ENCODE measurements at places on chromosomes 3 and 15.

DNA sequence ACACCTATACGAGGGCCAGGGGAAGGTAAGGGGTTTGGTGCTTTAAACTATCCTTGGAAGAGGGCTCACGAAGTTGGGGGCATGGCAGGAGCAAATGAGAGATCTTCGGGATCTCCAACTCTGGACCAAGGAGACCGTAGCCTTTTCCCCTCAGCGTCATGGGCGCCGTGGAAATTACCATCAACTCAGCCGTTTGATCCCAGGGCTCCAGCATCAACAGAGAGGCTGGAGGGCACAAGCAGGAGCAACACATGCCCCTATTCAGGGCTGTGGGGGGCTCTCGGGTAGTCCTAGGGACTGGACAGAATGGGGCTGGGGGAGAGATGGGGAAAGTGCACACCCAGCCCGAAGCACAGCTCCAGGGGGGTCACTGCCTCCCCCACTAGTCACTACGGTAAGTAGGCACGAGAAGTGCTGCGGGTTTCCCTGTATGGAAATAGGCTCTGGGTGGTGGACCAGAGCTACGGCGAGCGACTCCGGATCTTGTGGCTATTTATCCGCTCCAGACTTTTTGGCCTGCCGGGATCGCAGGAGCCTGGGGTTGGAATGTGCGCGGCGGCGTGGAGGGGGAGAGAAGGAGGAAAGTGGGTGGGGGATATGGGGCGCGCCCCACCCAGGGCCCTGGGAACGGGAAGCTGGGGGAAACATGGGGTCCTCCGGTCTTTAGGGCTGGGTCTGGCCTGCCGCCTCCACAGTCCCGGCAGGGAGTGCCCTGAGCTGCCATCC, 539 bp upstream of the LAMB2 start:
- DNase-seq: no peak

DNA sequence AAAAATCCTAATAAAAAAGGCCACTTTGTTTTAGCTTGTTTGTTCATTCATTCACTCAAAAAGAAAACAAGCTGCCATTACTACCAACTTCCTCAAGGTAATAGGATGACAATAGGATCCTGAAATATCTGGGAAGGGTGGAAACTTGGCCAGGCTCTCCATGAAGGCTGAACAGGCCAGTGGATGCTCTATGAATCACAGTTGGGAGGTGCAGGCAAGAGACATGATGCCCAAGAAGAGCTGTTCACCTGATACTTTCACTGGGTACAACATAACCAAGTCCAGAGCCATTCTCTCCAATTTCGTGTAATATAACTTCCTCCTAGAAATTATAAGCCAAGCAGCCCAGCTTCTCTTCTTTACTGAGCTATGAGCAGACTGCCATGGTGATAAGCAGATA, 37.3 kb downstream of the NMNAT3 start:
- no peak for DNase-seq

GRCh38 chr3:87756616-87757015, 302.2 kb downstream of the CGGBP1 start:
- DNase-seq: no peak

DNA sequence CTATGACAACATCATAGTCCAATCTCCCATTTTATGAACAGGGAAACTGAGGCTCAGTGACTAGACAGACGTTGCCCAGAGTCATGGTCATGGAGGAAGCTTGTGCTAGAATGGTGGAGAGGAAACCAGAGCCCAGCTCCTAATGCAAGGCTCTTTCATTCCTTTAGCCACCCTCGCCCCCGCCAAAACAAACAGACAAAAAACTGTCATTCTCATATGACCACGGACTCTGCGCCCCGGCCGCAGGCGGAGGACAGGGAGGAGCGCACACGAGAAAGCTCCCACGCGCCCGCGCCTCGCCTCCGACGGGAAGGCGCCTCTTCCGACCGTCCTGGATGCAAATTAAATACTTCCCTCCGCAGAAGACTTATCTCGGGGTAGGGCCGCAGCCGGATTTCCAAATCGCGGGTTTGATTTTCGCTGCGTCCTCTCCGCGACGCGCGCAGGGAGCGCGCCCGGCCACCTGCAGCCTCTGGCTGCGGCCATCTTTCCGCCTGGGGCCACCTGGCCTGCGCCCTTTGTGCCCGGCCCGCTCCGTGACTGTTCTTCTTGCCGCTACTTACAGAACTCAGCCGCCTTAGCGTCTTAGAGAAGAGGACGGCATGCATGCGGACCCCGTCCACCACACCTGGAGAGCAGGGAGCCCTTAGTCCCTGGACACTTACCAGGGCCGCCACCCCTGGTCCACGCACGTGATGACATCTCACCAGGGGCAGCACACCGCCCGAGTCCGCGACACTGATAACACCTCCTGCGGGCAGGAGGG, 670 bp upstream of the ATP13A3 start:
- no peak for DNase-seq

DNA sequence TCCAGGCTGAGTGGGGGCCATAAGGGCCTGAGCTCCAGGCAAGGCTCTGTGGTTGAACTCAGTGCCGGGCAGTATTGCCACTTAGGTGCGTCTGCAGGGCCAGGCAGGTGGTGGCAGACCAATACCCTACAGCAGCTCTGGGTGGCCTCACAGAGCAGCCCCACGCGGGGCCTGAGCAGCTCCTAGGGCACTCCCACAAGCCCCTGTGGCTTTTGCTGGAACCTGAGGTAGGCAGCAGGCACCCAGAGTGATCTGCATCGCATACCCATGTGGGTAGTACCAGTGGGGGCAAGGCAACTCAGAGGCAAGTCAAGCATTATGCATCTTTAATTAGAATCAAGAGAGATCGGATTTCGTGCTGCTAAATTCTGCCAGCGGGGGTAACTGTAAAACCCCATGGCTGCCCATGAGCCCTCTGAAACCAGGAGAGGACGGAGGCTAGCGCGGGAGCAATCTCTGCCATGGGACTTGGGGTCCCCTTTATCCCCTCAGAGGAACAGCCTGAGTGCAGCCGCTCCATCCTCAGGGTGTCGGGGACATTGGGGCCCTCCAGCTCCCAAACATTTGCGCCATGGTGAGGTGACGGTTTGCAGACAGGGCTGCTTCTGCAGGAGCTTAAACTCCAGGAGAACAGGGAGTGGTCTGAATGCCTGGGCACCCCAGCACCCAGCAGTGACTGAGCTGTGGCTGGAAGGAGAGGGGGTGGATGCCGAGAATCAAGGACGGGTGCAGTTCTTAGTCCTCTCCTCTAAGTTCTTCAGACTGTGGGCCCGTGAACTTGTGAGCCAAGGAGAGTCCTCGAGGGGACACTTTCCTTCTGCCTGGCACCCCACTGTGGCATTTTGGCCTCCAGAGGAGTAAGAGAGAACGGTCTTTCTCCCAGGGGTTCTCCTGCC, 62.4 kb upstream of the PCSK6 start:
- DNase-seq: no peak

- no peak for DNase-seq
Observed at GRCh38 chr3:4972652-4973643, 6.3 kb upstream of the BHLHE40 start.

- no peak for DNase-seq
Observed at GRCh38 chr3:30078736-30079135, 527.7 kb upstream of the TGFBR2 start.
